ENCODE measurements at places on chromosomes 1 and 21.

DNA sequence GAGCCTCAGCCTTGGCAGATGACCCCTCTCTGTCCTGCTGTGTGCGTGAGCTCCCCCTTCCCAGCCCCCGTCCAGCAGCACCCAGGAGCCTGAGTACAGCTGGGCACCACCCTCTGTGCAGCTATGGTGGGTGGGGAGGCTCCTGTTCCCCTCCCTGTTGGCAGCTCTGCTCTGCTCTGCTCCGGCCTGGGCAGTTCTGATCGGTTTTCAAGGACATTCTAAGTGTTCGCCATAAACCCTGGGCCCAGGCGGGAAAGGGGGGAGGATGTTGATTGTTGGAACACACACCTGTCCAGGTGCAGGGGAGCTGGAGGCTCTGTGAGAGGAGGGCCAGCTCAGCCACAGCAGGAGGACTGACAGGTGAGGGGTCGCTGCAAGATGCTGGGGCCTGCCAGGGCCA lies at the start of gene CLCNKB:
CLCNKB (plus strand) TSS at position 262 of the 400 bp plus-strand sequence. CDS start 711 bp downstream, outside the sequence.
- no peak for DNase-seq

DNA sequence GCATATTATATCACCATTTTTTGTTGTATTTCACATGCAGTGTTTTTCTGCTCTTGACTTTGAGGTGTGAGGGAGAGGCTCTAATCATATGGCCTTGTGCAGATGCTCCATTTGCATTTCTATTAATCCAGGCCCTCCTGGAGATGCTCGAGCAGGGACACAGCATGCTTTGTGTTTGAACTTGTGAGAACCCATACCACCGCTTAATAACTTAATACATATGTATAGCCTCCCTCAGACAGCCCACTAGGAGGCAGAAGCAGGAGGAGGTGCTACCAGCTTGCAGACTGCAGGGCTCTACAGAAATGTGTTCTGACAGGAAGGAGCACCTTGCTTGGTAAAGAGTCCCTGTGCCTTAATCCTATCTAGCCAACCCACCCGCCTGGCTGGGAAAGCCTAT lies 155.2 kb downstream of the BARHL2 start:
- no peak for DNase-seq

DNA sequence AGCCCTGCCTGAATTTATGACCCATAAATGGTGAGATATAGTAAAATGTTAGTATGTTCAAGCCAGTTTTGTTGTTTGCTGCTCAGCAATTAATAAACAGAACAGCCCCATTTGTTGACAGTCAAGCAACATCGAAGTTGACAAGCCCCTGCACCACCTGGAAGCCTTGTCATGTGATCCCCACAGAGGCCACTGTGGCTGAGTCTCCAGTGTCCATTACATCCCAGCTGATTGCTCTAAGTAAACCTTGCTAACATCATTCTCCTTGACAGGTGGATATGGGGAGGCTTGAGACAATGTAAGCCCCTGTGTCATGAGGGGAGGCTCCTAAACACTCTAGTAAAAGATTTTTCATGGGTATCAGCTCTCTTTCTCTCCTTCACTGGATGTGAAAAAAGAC lies 17.5 kb upstream of the TACSTD2 start:
- DNase-seq, result no peak

DNA sequence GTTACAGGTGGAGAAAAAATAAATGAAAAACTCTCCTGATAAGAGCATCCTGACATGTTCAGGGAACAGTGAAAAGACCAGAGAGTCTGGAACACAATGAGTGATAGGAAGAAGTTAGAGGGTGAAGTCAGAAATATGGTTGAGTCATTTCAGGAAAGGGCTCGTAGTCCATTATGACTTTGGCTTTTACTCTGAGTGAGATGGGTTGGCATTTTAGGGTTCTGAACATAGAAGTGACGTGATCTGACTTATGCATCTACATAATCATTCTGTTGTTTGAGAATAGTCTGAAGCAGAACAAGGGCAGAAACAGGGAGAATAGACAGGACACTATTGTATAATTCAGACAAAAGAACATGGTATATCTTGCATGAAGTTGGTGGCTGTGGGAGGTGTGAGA lies 5.8 kb downstream of the HMCN1 start:
- DNase-seq, result no peak

DNA sequence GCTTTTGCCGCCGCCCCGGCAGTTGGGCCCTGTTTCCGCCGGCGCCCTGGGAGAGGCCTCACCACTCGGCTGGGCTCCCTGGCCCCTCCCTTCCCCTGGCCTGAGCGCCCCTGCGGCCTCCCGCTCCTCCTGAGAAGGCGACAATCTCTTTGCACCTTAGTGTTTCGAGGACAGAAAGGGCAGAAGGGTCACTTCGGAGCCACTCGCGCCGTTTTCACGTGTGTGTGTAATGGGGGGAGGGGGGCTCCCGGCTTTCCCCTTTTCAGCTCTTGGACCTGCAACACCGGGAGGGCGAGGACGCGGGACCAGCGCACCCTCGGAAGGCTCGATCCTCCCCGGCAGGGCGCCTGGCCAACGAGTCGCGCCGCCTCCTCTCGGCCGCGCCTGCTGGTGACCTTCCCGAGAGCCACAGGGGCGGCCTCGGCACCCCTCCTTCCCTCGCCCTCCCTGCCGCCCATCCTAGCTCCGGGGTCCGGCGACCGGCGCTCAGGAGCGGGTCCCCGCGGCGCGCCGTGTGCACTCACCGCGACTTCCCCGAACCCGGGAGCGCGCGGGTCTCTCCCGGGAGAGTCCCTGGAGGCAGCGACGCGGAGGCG lies 432 bp upstream of the SIM2 start:
- DNase-seq, result no peak

GRCh38 chr1:231776010-231776756 lies 149.6 kb downstream of the DISC1 start:
- DNase-seq, result peak; percentile 61

- no peak for DNase-seq
These were observed 3.7 kb upstream of the NR1I3 start for GRCh38 chr1:161241682-161242081.

DNA sequence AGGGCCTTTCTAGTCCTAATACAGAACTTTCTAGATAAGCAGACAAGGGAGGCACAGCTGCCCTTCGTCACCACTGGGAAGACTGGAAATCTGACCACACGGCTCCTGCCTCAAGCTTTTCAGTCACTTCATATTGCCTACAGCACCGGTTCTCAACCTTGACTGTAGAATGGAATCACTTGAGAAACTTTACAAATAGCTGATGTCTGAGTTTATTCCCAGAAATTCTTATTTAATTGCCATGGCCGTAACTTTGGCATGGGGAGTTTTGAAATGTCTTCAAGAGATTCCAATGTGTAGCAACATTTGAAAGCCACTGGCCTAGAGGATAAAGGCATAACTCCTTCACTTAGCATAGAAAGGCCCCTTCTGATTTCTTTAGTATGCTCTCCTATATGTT lies 42.4 kb upstream of the STMN1 start:
- no peak for DNase-seq

DNA sequence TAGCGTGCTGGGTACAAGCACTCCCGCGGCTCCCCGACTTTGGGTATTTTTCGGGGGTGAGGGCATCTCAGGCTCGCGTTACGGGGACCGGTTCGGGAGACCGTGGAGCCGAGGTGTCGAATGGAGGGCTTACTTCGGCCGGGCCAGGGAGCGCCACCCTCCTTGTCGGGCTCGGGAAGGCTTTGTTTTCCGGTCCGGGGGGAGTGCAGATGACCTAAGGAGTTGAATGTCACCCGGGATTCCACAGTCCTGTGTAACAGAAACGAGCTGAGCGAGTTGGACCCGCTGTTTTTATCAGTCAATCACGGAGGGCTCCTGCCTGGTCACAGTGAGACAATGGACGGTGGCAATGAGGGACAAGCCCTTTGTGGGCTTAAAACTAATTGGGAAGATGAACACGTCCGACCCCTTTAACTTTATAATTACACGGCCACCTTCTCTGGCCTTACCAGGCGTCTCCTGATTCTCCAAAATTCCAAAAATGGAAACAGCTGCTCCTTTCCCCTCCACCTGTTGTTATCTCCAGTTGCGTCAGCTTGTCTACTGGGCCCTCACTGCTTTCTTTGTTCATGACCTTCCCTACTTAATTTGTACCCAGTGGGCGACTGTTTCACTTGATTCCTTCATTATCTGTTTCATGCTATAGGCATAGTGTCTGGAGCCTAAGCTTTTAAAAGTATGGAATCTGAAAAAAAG lies 929 bp upstream of the TRIM45 start:
- no peak for DNase-seq

All from fibroblast of pulmonary artery (primary cell).